ENCODE measurements at places on chromosomes 1 and 21.

DNA sequence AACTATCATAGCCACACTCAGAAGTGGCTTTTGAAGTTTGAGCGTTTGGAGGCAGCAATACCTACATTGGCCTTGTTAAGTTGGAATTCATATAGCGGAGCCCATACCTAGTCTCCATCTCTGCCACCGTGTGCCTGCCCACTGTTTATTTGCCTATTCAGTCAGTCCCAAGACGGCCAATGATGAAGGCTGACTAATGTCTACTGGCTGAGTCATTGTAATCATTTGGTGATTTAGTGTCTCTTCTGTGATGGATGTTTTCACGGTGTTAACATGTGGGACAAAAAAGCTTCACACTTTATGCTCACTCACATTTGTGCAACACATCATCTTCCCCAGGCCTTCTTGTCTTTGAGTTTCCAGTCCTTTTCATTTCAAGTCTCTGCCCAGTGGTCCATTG lies 92.6 kb upstream of the PBX1 start:
- DNase-seq: no peak

DNA sequence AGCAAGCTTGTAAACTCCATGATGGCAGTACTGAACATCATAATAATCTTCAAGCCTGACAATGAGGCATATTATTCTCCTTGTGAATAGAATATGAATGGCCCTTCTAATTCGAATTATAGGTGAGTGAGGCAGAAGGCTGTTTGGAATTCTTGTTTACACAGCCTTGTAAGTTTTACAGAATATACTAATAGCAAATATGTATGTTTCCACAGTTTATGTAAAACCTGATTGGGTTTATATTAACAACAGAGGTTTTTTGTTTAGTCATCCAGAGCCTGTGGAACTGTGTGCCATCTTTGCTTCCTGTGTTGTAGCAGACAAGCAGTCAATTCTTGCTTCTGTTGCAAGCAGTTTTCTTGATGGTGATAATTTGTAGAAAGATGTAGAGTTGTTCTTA lies 8.0 kb downstream of the OSBPL9 start:
- no peak for DNase-seq

- DNase-seq: peak; percentile 95
These were observed 61.8 kb downstream of the ITPKB start for GRCh38 chr1:226677027-226678020.

- DNase-seq: no peak
These were observed 91.9 kb downstream of the NFIA start for GRCh38 chr1:61174060-61174795.

DNA sequence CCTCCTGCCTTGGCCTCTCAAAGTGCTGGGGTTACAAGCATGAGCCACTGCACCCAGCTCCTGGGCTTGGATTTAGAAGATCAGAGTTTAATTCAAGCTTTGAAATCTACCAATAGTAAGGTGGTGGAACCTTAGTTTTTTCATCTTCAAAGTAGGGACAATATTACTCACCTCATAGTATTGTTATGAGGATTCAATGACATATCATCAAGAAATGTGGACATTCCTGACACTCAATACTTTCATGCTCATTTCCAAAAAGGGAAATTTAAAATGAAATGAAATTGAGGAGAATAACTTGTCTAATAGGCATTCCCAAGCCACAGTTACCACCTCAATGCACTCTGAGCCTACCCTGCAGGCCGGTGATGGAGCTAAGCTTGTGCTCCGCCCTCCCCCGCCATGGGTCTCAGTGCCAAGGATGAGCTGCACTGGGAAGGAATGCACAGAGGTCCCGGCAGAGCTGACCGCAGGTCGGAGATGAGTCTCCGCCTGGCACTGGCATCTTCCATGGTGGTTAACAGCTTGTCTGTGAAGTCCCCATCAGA lies 56.5 kb upstream of the BCAR3 start:
- no peak for DNase-seq

DNA sequence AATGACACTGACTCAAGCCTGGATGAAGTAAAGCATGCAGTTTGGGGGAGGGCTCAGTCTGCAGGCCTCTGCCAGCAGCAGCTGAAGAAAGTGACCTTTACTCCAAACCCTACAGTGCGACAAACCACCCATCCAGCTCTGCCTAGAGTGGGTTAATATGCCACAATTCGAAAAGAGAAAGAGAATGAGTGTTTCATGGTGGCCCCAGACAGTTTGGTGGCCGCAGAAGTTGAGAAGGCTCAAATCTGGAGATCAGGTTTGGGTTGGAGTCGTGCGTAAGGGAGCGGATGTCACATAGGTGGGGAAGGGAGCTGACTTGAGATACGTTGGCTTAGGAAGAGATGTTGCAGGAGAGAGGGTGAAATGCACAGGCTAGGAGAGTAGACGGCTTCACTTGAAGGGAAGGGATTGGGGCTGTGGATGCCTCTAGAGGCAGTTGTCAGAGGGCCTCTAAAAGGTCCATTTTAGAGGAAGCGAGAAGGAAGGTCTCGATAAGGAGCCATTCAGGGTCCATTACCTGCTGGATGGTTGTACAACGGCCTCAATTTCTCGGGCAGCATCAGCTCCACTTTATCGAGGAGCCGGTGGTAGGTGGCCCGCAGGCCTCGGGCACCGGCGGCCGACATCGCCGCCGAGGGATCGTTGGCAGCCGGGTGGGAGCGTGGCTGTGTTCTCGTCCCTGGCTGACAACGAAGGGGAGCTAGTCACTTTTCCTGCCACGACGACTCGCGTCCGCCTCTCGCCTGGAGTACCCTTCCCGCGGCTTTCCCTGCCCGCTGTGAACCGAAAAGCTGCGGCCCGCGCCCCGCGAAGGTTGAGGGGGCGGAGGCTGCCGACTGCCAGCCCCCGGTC lies 1.0 kb upstream of the DCAF6 start:
- DNase-seq: no peak

GRCh38 chr1:31814631-31815306 lies 1.1 kb downstream of the SPOCD1 start:
- DNase-seq: no peak

GRCh38 chr1:119873135-119874015 lies 22.9 kb downstream of the ADAM30 start:
- DNase-seq: no peak

DNA sequence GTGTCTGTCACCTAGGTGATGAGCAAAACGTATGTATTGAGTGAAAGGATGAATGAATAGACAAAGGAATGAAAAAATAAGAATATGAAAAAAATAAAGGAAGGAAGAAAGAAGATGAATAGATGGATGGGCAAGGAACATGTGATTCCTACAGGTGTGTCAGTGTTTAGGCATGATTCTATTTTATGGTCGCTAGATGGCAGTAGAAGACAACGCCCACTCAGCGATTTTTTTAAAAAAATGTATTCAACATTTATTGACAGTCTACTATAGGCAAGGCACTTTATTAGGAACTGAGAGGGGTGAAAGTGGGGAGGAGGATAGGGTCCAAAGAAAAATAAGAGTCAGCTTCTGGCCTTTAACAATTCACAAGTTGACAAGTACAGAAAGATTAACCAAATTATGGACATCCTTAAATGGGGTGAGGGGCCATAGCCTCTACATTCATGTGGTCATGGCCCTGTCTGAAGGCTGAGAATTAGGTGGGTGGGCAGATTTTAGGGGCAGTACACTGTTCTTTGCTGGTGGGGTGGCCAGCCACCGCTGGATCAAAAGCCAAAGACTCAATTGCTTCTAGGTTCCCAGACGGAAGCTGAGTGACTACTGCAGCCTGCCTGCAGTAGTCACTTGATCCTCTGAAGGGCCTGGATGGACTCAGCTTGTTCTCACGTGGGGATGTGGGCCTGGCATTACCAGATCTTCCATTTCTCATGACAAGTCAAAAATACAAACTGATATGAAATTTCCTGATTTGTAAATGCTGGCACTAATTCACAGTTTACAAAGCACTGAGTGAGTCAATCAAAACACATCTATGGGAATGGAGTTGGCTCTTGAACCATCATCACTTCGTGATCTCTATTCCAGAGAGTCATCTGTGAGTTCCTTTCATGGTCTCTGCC lies 83.9 kb downstream of the FASLG start:
- DNase-seq: no peak

GRCh38 chr1:225603538-225604354 lies 49.2 kb downstream of the ENAH start:
- no peak for DNase-seq

DNA sequence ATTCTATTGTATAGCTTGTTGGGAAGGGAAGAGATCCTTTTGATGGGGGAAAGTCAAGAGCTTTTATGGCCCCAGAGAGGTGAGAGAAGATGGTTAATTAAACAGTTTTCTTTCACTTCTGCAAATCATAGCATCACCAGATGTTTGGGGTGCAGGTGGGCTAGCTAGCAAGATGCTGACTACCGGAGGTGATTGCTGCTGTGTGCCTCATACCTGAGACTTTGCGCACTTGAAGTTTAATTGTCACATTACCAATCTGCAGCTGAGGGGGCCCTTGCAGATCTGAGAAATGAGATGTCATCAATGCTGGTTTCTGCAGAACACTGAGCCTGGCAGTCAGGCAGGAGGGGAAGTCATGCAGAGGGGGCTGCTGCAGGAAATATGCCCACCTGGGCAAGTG lies 73.9 kb downstream of the SNRPE start:
- DNase-seq: no peak

GRCh38 chr1:204763773-204764427 lies 78.4 kb upstream of the LRRN2 start:
- peak; percentile 65 for DNase-seq

- DNase-seq: no peak
These were observed 29.9 kb downstream of the GIPC2 start for GRCh38 chr1:78075621-78076020.

GRCh38 chr1:14946011-14946359 lies 207.6 kb upstream of the TMEM51 start:
- no peak for DNase-seq

- no peak for DNase-seq
These were observed 65.0 kb downstream of the KIRREL1 start for GRCh38 chr1:158058237-158058985.

GRCh38 chr1:182662121-182662890 lies 22.1 kb downstream of the RGS8 start:
- no peak for DNase-seq

- no peak for DNase-seq
These were observed 88.5 kb upstream of the VAV3 start for GRCh38 chr1:108053270-108054013.

DNA sequence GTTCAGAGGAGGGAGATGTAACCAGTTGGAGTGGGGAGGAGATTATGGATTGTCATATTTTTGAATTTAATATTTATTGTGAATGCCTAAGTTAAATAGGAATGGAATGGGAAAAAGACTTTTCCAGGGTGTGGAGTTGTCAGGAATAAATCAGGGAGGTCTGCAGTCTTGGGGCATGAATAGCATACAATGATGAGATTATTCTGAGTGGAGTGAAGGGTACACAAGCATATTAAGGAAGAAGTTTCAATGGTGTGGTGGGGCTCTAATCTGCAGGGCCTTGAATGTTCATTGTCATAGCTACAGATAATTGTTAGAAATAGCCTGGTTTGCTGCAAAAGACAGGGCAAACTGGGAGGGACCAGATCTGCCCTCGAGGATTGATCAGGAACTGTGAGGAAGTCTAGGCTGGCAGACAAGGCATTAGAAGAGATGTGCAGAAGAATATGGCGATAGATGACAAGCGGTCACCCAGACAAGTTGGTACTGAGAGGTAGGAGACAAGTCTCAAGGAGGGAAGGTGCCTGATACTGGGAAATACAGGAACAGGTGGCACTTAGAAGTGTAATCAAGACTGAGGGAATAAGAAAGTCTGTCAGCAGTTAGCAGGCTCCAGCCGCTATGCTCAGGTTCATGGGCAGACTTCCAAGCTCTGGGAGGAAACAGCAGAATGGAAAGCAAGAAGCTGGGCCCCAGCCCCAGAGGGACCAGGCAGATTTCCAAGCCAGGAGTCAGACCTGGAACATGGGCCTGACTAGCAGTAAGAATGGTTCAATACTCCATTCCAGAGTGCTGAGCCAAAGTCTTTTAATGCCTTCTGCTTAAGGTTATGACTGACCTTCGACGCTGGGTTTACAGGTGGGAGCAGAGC lies 20.9 kb upstream of the RGL1 start:
- no peak for DNase-seq

- no peak for DNase-seq
These were observed 10.0 kb upstream of the RAB7B start for GRCh38 chr1:206013026-206013795.

- no peak for DNase-seq
These were observed 183.4 kb downstream of the ZNF281 start for GRCh38 chr1:200226268-200226968.

DNA sequence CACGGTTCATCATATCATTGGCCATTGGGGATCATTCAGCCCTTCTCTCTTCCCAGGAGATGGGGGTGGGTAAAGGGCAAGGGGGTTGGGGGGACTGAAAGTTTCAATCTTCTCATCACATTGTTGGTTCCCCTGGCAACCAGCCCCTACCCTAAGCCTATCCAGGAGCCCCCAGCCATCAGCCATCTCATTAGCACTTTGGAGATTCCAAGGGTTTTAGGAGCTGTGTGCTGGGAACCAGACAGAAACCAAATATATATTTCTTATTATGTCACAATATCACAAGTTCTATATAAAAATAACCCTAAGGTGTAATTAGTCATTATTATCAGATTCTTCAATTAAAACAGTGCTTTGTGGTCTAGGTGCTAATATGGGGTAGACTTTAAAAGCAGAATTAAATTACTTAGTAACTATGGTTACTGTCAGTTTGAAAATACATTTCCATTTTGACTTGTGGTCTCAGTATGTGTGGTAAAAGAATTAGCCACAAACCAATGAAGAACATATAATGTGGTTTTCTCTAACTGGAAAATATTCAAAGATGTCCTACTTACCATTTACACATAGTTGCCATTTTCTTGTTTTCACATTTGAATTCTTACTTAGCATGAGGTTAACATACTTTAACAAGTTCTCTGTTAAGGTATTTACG lies 28.1 kb downstream of the IL23R start:
- DNase-seq: no peak

DNA sequence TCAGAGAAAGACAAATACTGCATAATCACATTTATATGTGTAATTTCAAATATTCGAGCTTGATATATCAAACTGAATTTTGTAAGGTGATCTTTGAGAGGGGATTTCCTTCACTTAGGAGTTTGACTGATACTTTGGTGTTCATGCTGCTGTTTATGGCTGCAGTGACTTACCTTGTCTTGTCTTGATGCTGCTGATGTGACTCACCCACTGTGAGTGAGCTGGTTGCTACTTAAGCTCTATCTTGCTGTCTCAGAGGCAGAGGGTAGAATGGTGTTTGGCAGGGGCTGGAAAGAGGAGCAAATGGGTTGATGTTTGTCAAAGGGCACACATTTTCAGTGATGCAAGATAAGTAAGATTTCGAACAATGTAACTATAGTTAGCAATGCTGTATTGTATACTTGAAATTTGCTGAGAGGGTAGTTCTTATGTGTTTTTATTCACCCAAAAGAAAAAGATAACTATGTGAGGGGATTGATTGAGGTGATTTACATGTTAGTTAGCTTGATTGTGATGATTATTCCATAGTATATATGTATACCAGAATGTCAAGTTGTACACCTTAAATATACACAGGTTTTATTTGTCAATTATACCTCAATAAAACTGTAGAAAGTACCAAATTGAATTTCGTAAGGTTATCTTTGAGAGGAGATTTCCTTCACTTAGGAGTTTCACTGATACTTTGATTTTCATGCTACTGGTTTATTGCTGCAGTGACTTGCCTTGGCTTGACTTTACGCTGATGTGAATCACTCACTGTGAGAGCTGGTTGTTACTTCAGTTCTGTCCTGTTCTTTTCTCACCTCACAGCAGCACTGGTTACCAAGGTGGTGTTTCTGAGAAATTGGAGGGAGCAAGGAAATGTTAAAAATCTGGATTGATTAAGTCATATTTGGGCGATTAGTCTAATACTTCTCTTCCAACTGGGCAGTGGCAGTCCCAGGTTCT lies 94.5 kb upstream of the SLC5A9 start:
- no peak for DNase-seq

- no peak for DNase-seq
These were observed 113.8 kb downstream of the SYF2 start for GRCh38 chr1:25118546-25118945.

- DNase-seq: no peak
These were observed 4.6 kb upstream of the CLCA2 start for GRCh38 chr1:86419277-86419903.
